ENCODE measurements at places on chromosomes 1 and 21.

- DNase-seq = no peak
Measured at GRCh38 chr1:87718241-87718950, 389.7 kb downstream of the LMO4 start.

GRCh38 chr1:26282401-26282918, 2.6 kb downstream of the SH3BGRL3 start:
- DNase-seq = no peak

- no peak for DNase-seq
Measured at GRCh38 chr21:45613396-45613795, 30.1 kb upstream of the PCBP3 start.

- no peak for DNase-seq
Measured at GRCh38 chr1:53401813-53402745, 57.1 kb upstream of the DMRTB1 start.

DNA sequence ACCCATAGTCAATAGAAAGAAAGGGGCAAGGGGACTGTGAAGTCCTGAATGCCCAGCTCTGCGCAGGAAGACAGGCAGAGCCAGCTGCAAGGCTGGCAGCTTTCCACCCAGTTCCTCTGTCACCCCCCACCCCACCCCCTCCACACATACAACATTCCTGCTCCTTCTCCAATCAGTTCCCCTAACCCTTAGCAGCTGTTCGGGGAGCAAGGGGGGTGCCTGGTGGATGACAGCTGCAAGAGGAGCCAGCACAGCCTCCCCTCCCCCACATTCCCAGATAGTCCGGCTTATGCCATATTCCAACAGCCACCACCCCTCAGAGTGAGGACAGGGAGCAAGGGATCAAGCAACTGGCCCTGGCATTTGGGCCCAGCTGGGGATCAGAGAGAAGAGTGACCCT, 9.7 kb downstream of the ARHGEF2 start:
- DNase-seq = no peak

GRCh38 chr1:92123868-92124267, 43.7 kb downstream of the BTBD8 start:
- DNase-seq = no peak
